ENCODE measurements at places on chromosomes 6 and 20.

DNA sequence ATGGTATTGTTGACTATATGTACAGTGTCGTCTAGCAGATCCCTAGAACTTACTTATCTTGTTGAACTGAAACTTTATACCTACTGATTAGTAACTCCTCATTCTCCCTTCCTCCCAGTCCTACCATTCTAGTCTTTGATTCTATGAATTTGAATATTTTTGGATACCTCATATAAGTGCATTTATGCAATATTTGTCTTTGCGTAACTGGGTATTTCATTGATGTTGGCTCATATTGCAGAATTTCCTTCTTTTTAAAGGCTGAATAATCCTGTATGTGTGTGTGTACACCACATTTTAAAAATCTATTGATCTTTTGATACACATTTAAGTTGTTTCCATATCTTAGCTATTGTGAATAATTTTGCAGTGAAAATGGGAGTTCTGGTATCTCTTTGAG is 119.9 kb downstream of the SOX4 start:
- no peak for DNase-seq

GRCh38 chr6:61586934-61587537 is 699.0 kb downstream of the KHDRBS2 start:
- DNase-seq = no peak

GRCh38 chr6:134196568-134197193 is 121.2 kb downstream of the SGK1 start:
- no peak for DNase-seq

GRCh38 chr6:163494279-163494727 is 79.8 kb downstream of the QKI start:
- DNase-seq = no peak

GRCh38 chr6:27863962-27864905 is 48.0 kb downstream of the OR2B2 start:
- no peak for DNase-seq

DNA sequence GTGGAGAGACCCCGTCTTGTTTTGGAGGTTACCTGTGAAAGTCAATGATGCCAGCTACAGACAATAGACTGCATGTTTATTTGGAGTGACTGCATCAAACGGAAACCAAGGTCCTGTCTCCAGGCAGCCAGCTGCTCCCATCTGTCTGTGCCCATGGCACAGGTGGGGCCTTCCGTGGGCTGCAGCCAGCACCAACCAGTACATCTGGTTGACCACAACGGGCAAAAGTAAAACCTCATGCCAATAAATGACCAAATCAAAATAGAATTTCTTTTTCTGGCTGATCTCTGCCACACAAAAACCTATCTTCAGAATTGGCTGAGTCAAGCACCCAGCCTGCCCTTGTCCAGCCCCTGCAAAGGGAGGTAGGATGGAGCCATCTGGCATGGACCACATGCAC is 33.5 kb downstream of the DLL1 start:
- DNase-seq = no peak

Measured in NCI-H510A treated with DMSO at 0.1 percent for 48 hours (cell line).